ENCODE measurements at places on chromosomes 12 and 14. TPM values are rescaled to one million over a fixed set of nuclear protein-coding genes. Genes with fewer than 3 reads are reported as not detected.

The KCNMB4 gene
- 4.7 TPM for total RNA-seq

The IAPP gene
- total RNA-seq, result not detected

DNA sequence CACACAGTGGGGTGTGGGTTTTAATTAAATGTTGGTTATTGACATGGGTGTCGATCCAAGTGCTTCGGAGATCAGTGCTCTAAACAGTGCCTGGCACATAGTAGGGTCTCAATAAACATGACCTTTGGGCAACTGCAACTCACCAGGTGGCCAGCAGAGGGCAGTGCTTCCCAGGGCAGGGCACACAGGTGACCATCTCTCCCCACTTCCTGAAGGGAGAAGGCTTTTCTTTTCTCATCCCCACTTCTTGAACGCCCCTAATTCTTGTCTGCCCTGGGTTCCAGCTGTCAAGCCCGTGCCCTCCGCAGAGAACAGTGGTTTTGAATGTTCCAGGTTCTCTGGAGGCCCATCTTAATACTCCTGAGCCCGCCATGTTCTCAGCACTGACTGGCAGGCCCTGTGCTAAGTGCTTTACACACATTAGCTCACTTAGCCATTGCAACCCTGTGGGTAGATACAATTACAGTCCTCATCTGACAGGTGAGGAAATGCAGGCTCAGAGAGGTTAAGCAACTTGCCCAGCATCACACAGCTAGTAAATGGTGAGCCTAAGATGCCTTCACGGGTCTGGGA is 16.3 kb downstream of the RAPGEF3 start:
- no peak overlapping the region for H3K4me3 ChIP-seq
- H3K4me1 ChIP-seq, result peaks cover 21% of the 10 kb centered on the region
- H3K36me3 ChIP-seq, result no peaks in the 10 kb centered on the region
- no peak for DNase-seq
- no peaks in the 10 kb centered on the region for H3K27me3 ChIP-seq

DNA sequence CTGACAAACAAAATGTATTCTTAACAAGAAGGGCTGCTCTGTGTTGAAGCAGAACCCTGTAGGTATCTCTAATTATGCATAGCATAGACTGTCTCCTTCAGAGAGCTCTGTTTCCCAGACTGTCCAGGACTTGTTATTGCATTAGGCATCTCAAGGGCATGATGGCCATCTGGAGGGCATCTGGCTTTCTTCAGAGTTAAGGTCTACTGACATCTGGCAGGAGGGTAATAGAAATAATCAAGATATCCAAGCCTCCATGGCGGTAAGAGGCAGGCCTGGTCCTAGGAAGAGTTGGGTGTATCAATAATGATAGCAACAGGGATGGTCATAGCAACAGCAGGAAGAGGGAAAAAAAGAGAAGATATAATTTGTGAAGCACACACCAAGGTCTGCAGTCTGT is 161.2 kb downstream of the TTC8 start:
- H3K36me3 ChIP-seq, result no peaks in the 10 kb centered on the region
- no peaks in the 10 kb centered on the region for H3K27me3 ChIP-seq
- no peak overlapping the region for H3K4me3 ChIP-seq
- no peak overlapping the region for H3K27ac ChIP-seq

The ZNF10 gene
- total RNA-seq, result 12.1 TPM

The SYCP3 gene
- 0.14 TPM for total RNA-seq

DNA sequence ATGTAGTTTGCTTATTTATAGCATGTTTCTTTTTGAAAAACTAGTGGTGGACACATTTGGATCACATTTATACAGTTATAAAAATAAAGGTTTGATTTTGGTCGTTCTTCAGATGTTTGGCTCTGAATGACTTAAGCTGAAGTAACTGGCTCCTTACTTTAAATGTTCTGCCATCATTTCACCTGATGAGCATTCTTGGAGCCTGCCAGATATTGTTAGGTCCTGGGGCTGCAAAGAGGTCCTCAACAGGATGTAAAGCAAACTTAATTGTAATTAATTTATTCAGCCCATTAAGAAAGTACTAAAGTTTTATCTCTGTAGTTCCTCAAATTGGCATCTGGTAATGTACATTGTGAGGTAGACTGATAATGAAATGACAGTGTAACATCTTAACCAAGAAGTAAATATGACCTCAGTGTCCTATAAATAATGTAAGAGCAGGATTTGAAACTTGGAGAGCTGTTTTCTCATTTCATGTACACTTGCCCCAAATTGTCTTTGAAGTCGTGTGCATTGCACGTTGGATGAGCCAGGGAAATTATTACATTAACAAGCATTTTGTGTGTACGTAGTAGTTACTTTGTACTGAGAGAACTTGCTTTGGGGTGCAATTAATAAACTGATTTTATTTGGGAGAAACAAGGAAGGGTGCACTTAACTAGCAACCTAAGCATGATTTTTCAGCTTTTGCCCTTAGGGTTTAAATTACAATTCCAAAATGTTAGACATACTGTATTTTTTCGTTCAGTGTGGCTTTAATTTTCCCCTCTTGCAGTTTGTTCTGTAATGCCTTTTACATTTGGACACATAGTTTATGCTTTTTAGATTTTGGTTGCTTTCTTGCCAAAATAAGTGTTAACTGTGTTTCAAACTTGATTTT is 7.5 kb downstream of the EIF5 start:
- DNase-seq, result no peak
- H3K36me3 ChIP-seq, result peaks cover 59% of the 10 kb centered on the region
- no peak overlapping the region for H3K27ac ChIP-seq

DNA sequence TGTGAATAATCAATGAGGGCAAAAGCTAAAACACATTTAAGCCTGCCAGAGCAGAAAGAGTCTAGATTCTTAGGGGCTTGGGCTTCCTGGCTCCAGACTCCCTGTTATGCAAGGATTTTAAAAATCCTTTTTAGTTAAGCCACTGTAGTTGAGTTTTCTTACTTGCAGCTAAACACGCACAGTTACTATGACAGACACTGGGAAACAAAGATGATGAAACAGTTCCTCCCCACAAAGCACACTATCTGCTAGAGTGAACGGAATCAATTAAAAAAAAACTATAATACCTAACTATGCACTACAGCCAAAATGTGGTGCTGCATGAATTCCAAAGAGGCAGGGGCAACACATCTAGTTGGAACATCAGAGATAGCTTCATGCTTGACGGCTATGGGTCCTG is 28.2 kb downstream of the RPS6KA5 start:
- no peak for DNase-seq
- H3K27me3 ChIP-seq, result no peaks in the 10 kb centered on the region
- H3K36me3 ChIP-seq, result no peaks in the 10 kb centered on the region
- no peak overlapping the region for H3K4me3 ChIP-seq
- peaks cover 32% of the 10 kb centered on the region for H3K4me1 ChIP-seq

GRCh38 chr14:103624860-103625259 is 4.2 kb upstream of the KLC1 start:
- no peak overlapping the region for H3K4me3 ChIP-seq
- H3K36me3 ChIP-seq, result no peaks in the 10 kb centered on the region
- DNase-seq, result peak; percentile 85
- H3K4me1 ChIP-seq, result peaks cover 34% of the 10 kb centered on the region

- H3K36me3 ChIP-seq, result no peaks in the 10 kb centered on the region
- peaks cover 6% of the 10 kb centered on the region for H3K27me3 ChIP-seq
- H3K27ac ChIP-seq, result no peak overlapping the region
- no peak for DNase-seq
These were observed 18.0 kb upstream of the TMEM260 start for GRCh38 chr14:56561606-56562005.

The GLT8D2 gene
- total RNA-seq, result 53.2 TPM

The KRT72 gene
- total RNA-seq, result not detected

The AKAP3 gene
- total RNA-seq, result 0.83 TPM

GRCh38 chr12:6337958-6338433 is 3.9 kb downstream of the TNFRSF1A start:
- H3K36me3 ChIP-seq, result peaks cover 4% of the 10 kb centered on the region
- DNase-seq, result no peak
- H3K4me1 ChIP-seq, result no peaks in the 10 kb centered on the region
- H3K27me3 ChIP-seq, result no peaks in the 10 kb centered on the region
- peak overlapping the region; percentile 93 for H3K27ac ChIP-seq

DNA sequence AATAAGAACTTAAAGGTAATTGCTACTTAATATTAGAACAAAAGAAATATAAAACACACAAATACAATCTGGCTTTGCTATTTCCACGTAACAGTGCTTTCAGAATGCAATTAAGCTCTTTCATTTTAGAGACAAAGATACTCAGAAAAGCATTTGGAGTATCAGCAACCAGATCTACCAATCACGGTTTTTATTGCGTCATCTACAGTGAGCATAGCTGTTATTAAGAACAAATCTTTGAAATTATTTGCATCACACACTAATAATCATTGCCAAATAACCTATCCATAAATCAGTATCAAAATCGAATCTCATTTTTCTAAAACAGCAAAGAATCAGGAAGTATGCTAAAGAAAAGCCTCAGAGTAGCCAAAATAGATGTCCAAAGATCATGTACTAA is 26.9 kb upstream of the GARIN2 start:
- no peak overlapping the region for H3K27ac ChIP-seq
- no peak overlapping the region for H3K4me3 ChIP-seq
- no peaks in the 10 kb centered on the region for H3K27me3 ChIP-seq
- H3K36me3 ChIP-seq, result no peaks in the 10 kb centered on the region
- no peaks in the 10 kb centered on the region for H3K4me1 ChIP-seq

- H3K27me3 ChIP-seq, result no peaks in the 10 kb centered on the region
- no peaks in the 10 kb centered on the region for H3K36me3 ChIP-seq
- H3K4me1 ChIP-seq, result no peaks in the 10 kb centered on the region
- DNase-seq, result no peak
These were observed 116.5 kb downstream of the DYRK2 start for GRCh38 chr12:67764946-67765619.

The CLEC4A gene
- total RNA-seq, result 3.4 TPM

The SLC8A3 gene
- not detected for total RNA-seq

GRCh38 chr12:76719171-76720041 is 44.5 kb upstream of the ZDHHC17 start:
- no peak overlapping the region for H3K27ac ChIP-seq
- DNase-seq, result no peak
- H3K36me3 ChIP-seq, result no peaks in the 10 kb centered on the region
- no peak overlapping the region for H3K4me3 ChIP-seq
- H3K27me3 ChIP-seq, result no peaks in the 10 kb centered on the region
- no peaks in the 10 kb centered on the region for H3K4me1 ChIP-seq

DNA sequence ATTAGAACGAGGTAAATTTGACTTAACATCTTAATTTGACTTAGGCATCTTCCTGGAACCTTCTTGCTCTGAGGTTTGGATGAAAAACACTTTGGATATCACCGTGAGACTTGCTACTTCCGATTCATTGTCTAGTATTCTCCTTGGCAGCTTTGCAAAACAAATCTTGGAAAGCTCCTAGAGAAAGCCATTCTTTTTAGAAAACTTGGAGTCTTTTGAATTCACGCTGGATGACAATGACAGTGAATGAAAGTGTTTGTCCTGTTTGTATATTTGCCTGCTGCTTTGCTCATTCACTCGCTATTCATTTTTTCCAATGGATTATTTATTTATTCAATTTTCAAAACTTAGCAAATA is 222.1 kb upstream of the HMGA2 start:
- H3K27me3 ChIP-seq, result peaks cover 43% of the 10 kb centered on the region
- no peak overlapping the region for H3K27ac ChIP-seq
- no peaks in the 10 kb centered on the region for H3K36me3 ChIP-seq
- no peak overlapping the region for H3K4me3 ChIP-seq
- DNase-seq, result no peak

DNA sequence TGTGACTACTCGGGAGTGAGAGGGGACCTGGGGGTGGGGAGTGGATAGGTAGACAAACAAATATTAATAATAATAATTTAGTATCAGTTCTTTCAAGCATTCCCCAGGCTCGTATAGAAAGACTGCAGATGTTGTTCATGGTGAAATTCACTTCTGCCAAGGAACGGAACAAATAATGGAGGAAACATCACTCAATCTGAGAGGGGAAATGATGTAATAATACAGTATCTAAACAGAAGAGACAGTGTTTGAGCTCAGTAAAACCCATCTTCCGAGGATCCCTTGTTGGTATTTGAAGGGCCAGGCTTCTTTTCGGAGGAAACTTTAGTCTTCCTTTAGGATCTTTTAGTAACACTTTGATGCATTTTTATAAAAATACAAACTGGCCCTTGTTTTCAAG is 114.2 kb downstream of the KCNK10 start:
- no peaks in the 10 kb centered on the region for H3K36me3 ChIP-seq
- H3K27me3 ChIP-seq, result peaks cover 7% of the 10 kb centered on the region
- no peak for DNase-seq
- no peak overlapping the region for H3K27ac ChIP-seq
- no peaks in the 10 kb centered on the region for H3K4me1 ChIP-seq

GRCh38 chr12:94309373-94309772 is 150.3 kb downstream of the CEP83 start:
- DNase-seq, result no peak
- no peaks in the 10 kb centered on the region for H3K36me3 ChIP-seq
- H3K27me3 ChIP-seq, result no peaks in the 10 kb centered on the region
- H3K4me3 ChIP-seq, result no peak overlapping the region

GRCh38 chr12:62689042-62689839 is 222.6 kb downstream of the MON2 start:
- H3K4me3 ChIP-seq, result no peak overlapping the region
- no peaks in the 10 kb centered on the region for H3K36me3 ChIP-seq

The SMIM41 gene
- not detected for total RNA-seq

DNA sequence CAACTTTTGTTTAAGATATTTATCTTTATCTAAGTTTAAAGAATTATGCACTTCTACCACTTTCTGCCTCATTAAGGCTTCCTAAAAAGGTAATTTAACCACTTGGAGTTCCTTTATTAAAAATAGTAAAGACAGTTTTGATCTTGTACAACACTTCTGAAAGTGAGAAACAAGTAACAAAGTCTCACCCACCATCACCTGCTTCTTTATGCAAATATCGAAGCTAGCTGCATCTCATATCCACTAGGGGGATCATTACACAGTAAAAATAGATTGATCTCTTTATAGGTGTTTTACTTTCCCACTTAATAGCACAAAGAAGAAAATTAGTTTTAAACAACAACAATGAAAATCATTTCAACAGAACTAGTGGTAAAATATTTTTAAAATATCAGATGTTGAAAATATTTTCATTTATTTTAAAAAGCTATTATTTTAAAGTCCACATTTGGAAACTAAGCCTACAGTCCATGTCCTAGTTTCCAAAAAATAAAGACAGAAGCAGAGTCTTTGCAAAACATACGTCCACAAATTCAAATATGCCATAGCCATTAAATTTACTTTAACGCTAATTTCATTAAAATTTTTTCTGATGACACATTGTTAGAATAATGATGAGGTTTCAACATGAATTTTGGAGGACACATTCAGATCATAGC is 160.0 kb upstream of the SOX5 start:
- no peaks in the 10 kb centered on the region for H3K4me1 ChIP-seq
- no peaks in the 10 kb centered on the region for H3K36me3 ChIP-seq

The ADSS1 gene
- 10.2 TPM for total RNA-seq

DNA sequence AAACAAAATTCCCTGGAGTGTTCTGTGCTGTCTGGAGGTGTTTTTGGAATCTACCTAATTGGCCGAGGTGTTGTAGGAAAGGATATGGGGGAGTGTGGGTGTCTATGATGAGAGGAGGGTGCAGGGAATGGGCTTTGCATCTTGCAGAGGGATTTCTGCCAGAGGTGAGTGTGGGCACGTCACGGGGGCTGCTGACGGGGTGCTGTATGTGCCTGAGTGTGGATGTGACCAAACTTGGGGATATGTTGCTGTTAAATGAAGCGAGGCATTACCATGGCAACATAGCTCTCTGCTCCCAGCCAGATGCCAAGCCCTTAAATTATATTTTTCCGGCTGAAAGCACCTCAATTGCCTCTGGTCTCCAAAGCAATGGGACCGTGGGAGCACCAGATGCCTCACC is 44.3 kb upstream of the SPTLC2 start:
- H3K27me3 ChIP-seq, result no peaks in the 10 kb centered on the region
- no peak overlapping the region for H3K4me3 ChIP-seq
- DNase-seq, result no peak
- H3K36me3 ChIP-seq, result no peaks in the 10 kb centered on the region
- H3K27ac ChIP-seq, result no peak overlapping the region
- H3K4me1 ChIP-seq, result no peaks in the 10 kb centered on the region

The CD27 gene
- total RNA-seq, result not detected

The KLHL33 gene
- total RNA-seq, result 0.33 TPM

The CLEC7A gene
- total RNA-seq, result 8.7 TPM
